Hematopoietic multipotent progenitor cell treated with erythropoietin and hydrocortisone succinate and interleukin-3 and kit ligand, for 17 days (in vitro differentiated cells): ENCODE measurements at places on chromosomes 16 and 17.
A peak's percentile ranks its signal among the peaks of the same experiment; 100 is the strongest.

DNA sequence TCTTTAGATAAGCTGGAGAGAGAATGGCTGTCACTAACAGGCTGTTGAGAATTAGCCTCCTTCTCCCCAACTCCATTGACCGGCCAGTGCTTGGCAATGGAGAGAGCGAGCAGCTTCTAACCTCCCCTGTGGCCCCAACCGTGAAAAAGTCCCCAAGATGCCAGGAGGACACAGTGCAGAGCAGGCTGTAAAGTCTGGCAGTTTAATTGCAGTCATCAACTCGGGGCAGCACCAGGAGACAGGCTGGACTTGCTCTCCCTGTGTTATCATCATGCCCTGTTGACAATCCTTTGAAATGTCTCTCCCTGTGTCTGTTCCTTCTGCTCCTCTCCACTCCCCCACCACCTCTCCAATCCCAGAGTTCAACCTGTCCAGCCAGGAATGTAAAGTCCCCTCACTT lies 705 bp upstream of the CDRT4 start:
- DNase-seq = no peak

DNA sequence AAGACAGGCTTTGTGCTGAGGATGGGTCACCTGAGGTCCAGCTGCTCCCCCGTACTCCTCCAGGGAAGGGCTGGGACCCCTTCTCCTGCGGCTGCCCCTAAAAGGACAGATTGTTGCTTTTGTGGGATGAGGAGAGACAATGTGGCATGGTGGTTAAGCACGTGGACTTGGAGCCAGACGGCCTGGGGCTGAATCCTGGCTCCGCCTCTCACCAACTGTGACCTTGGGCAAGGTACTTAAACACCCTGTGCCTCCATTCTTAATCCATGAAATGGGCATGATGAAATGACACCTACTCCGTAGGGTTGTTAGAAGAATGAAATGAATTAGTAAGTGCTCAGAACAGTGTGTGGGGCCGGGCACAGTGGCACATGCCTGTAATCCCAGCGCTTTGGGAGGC lies 39.6 kb upstream of the PLCG2 start:
- no peak for DNase-seq

DNA sequence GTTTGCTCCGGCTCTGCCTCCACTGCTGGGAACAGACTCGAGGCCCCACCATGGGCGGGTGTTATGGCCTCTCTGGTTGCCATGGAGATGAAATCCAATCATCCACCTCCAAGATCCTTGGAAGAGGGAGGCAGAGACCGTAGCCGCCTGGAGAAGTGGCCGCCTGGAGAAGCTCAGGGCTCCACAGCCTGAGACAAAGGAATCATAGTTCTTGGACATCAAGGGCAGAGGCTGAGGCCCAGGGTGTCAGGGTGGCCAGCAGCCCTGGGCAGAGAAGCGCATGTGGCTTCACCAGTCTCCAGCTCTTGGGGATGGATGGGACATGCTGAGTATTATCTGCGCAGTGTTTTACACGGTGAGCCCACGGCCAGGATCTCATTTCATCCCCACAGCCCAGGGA lies 36.2 kb downstream of the ABR start:
- DNase-seq = no peak

DNA sequence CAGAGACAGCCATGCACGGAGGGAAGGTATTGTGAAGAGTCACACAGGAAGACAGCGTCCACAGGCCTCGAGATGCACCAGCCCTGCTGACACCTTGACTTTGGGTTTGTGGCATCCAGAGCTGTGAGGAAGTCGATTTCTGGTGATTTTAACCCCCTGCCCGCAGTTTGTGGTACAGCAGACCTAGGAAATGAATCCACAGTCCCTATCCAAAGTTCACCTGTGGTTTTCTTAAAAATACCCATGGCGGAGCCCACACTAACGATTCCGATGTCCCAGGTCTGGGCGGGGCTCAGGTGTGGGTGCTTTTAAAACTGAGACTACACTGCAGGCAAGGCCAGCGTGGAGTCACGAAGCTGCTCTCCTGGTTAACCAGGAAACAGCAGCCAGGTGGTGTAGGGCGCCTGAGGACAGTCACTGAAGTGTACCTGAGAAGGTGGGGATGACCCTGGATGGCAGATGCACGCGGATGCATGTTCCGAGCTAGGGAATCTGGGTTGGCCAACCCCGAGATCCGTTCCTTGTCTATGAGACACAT lies 14.4 kb upstream of the MEAK7 start:
- no peak for DNase-seq

- DNase-seq = no peak
Measured at GRCh38 chr17:17970699-17971430, 1.3 kb downstream of the TOM1L2 start.

- DNase-seq = no peak
Measured at GRCh38 chr17:47785538-47786123, 36.0 kb downstream of the OSBPL7 start.

- peak; percentile 30 for DNase-seq
Measured at GRCh38 chr16:9090101-9090959, 1.1 kb upstream of the HAPSTR1 start.
